Activated T-cell treated with anti-CD3 and anti-CD28 coated beads, Interleukin-2, amount 50 U/mL, for 1 hour (primary cell): ENCODE measurements at places on chromosomes 12 and 14.

- DNase-seq: no peak
These were observed 18.6 kb downstream of the HHIPL1 start for GRCh38 chr14:99663386-99664057.

DNA sequence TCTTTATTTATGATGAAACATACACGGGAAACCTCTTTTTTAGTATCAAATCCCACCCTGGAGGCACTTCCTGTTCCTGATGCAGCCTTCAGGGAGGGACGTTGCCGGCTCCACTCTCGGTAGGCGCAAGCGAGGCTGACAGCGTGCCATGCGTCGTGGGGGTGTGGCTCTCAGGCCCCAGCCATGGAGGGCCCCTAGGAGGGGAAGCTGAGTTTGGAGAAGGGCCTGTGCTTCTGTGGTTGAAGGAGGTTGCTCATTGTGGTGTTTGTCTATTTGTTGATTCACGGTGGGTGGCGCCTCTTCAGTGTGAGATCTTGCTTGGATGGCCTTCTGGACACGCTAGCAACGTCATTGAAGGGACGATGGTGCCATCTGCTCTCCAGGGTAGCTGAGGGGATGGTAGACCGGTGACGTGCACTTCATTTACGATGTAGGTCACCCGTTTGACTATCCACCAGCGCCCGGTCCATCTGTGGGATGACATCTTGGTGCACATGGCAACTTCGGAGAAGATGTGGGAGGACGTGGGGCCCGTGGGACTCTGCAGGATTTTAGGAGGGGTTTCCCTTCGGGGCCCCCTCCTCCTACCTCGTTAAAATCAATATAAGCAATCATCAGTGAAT lies 126.3 kb upstream of the RTL1 start:
- DNase-seq: no peak

DNA sequence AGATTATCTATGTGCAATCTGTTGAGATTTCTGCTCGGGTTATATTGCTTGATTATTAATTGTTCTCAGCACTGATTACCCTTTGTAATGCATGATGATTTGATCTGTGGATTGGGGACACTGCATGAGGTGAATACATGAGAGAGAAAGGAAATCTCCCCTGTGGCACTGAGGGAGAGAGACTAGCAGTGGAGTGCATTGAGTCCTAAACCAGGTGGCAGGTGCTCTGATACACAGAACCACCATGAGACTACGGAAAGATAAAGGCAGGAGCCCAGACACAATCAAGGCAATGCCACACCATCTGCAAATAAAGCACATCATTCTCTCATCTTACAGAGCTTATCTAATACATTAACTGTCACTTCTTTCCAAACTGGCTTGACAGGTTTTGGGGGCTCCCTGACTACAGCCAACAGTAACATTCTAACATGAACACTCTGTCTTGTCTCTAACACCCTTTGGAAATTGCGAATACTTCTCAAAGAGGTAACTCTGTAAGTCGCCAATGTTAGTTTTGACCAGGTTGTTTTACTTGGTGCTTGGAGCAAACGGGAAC lies 37.6 kb upstream of the TSPAN8 start:
- DNase-seq: no peak

DNA sequence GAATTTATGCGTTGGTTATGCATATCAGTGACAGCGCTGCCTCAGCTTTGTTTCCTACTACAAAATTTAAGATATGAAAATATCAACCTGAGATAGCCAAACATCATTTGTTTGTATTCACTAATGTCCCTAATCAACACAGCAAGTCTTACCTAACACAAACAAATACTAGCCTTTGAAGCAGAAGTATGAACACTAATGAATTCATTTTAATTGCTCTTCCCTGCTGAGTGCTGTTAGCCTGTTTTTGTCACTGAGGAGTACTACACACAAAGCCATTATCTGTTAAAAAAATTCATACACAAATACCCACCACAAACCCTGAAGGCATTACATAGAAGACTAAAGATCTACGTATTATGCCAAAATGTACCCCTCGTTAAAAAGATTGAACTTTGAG lies 150.8 kb downstream of the HELB start:
- DNase-seq: no peak

- DNase-seq: no peak
These were observed 349.6 kb upstream of the CLEC14A start for GRCh38 chr14:38605193-38606114.

GRCh38 chr14:72588521-72588920 lies 305.4 kb downstream of the DPF3 start:
- DNase-seq: no peak

GRCh38 chr12:11697670-11698387 lies 48.4 kb downstream of the ETV6 start:
- no peak for DNase-seq

GRCh38 chr12:88691811-88692210 lies 111.5 kb upstream of the KITLG start:
- DNase-seq: no peak

GRCh38 chr12:62379026-62379722 lies 87.5 kb upstream of the MON2 start:
- DNase-seq: no peak
